ENCODE measurements at places on chromosomes 12 and 14.

DNA sequence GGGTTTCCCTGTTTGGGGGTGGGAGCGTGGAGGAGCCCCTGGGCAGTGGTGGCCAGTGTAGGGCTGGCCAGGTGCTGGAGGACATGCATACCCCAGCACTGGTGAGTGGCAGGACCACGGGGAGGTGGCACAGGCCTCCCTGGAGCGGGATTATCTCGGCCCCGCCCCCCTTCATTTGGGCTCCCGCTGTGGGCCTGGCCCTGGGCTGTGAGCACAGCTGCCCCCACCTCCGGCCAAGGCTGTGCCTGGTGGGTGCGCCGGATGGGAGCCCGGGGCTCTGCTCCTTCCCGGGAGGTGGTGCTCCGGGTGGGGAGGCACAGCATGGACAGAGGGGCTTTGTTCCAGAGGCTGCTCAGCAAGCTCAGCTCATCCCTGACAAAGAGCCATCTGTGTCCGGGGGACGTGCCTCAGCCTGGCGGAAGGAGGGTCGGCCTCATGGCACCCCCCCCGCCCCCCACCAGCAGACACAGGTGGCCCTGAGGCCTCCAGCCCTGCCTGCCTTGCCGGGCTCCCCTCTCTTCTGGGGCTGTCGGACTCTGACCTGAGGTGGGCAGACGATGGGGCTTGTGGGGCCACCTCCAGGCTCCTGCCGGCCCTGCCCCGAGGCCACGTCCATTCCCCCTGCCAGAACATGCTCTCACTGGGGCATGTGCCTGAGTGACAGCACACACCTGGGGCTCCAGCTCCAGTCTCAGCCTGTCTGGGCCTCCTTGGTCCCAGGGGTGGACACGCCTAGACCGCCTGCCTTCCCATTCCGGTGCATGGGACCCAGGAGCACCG is 8.4 kb downstream of the TEDC1 start:
- no peak for DNase-seq

DNA sequence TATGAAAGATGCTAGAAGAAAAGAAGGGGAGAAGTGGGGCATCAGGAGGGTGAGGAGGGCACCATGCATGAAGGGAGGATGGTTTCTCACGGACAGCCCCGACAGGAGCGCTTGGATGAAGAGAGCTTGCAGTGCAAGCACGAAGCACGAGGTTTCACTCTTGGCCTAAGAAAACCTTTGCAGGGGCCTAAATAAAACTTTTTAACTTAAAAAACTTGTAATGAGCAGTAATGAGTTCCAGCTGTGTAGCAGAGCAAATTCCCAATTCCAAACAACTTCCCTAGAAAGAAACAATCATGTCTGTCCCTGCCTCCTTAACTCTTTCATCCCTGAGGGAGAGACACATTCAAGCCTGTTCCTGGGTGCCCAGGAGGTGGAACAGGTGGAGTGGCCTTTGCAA is 119.5 kb downstream of the PAH start:
- DNase-seq = no peak

- DNase-seq = no peak
These were observed 6.0 kb downstream of the CLMN start for GRCh38 chr14:95313707-95314106.

GRCh38 chr14:84546236-84546635 is 983.7 kb upstream of the FLRT2 start:
- no peak for DNase-seq

DNA sequence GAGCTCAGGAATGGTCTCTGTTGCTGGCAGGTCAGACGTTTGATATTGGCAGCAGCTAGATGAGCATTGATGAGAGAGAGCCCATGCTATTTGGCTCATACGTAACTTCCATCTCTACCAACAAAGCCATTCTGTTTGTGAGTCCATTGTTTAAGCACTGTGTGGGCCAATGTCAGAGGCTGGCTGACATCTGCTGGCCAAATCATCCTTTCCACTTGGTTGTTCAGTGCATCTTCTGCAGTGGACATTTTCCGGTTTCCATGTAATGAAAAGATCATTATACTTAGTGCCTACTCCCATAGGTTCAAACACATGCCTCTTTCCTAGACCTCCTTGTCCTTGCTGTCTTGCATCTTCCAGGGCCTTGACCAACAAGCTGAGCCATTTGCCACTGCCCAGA is 59.2 kb downstream of the IFT81 start:
- no peak for DNase-seq

- no peak for DNase-seq
These were observed 44.6 kb downstream of the DLK1 start for GRCh38 chr14:100771121-100771800.

DNA sequence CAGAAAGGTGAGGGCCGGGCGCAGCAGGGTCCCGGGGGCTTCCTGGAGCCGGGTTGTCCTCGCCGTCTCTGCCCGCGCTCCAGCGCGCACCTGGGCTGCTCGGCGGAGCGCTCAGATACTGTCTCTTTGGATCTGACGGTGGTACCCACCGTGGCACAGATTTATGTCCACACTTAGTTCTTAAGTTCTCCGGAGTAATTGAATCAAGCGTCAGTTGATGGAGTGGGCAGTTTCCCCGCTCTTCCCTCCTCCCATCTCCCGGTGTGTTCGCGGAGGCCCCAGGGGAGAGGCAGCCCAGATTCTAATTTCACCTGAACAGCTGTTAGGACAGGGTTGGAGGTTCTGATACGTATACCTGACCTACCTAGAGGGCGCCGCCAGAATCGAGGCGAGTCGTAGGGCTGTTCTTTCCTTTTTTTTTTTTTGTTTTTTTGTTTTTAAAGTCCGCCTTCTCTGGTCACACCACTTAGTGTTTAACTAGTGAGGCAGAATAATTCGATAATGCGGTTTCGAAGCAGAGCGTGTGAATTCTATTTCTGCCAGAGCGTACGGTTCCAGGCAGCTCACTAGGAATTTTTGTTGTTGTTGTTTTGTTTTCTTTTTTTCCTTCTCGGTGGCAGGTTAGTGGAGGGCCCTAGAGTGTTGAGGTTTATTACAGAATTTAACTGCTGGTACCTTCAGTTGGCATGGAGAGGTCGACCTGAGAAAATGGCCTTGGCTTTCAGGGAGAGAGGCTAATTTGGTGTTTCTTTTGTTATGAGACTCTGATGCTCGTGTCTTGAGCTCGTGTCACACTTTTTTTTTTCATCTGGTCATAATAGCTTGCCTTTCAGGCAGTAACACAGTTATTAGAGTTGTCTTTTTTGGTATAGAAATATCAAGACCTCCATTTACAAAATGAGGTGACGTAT is 22.3 kb upstream of the GNS start:
- DNase-seq = no peak

All from urothelium cell line (cell line).